ENCODE measurements at places on chromosomes 2 and 18. TPM values are rescaled to one million over a fixed set of nuclear protein-coding genes. Genes with fewer than 3 reads are reported as not detected.

DCC gene
- not detected for total RNA-seq

GPR17 gene
- total RNA-seq, result not detected

MPP4 gene
- 0.07 TPM for total RNA-seq

GPBAR1 gene
- 0.23 TPM for total RNA-seq

ZBTB7C gene
- total RNA-seq, result 0.33 TPM

BCL11A gene
- 0.10 TPM for total RNA-seq

SEMA4C gene
- 20.4 TPM for total RNA-seq

ALK gene
- not detected for total RNA-seq

DSEL gene
- 0.39 TPM for total RNA-seq
